Putamen (tissue), 1 donor: ENCODE measurements at places on chromosomes 3 and 15.

DNA sequence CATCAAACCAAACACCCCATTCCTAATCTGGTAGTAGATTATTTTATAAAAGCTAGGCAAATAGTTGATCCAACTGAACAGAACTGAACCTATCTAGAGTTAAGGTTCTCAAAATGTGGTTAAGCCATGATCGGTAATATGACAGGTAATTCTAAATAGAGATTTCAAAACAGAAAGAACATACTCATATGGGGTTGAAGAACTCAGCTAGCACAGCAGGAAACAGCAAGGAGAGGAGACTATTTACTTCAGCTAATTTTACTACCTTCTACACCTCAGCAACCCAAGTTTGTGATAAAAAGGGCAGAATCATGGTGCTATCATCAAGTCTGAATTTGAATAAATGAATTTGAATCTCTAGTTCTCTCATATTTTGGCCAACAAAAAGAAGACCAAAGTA lies 11.8 kb downstream of the CD47 start:
- DNase-seq: no peak

DNA sequence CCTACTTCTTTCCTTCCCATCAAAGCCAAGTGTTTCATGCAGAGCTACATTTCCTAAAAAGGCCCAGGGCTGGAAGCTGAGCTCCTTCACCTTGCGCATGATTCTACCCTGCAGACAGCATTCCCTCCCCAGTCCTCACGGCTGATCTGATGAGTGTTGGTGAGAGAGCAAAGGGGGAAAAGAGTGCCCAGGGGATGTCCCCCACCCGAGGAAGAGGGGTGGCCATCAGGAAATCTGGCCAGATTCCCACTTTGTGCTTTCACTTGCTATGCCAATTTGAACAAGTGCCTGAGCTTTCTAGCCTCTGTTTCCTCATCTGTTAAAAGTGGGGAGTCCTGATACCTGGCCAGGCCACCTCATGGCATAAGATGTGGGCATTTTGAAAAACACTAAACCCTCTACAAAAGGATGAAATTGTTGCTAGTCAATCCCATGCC lies 231.0 kb upstream of the TLE3 start:
- no peak for DNase-seq

GRCh38 chr15:93052090-93052879 lies 36.7 kb downstream of the RGMA start:
- no peak for DNase-seq

DNA sequence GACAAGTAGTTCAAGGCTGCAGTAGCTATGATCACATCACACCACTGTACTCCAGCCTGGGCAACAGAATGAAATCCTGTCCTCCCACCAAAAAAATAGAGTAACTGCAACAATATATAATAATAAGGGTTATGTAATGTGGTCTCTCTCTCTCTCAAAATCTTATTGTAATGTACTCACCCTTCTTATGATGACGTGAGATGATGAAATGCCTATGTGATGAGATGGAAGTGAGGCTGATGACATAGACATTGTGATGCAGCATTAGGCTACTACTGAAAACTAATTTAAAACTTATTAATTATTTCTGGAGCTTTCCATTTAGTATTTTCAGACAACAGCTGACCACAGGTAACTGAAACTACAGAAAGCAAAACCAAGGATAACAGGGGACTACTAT lies 27.4 kb downstream of the TASOR start:
- no peak for DNase-seq

DNA sequence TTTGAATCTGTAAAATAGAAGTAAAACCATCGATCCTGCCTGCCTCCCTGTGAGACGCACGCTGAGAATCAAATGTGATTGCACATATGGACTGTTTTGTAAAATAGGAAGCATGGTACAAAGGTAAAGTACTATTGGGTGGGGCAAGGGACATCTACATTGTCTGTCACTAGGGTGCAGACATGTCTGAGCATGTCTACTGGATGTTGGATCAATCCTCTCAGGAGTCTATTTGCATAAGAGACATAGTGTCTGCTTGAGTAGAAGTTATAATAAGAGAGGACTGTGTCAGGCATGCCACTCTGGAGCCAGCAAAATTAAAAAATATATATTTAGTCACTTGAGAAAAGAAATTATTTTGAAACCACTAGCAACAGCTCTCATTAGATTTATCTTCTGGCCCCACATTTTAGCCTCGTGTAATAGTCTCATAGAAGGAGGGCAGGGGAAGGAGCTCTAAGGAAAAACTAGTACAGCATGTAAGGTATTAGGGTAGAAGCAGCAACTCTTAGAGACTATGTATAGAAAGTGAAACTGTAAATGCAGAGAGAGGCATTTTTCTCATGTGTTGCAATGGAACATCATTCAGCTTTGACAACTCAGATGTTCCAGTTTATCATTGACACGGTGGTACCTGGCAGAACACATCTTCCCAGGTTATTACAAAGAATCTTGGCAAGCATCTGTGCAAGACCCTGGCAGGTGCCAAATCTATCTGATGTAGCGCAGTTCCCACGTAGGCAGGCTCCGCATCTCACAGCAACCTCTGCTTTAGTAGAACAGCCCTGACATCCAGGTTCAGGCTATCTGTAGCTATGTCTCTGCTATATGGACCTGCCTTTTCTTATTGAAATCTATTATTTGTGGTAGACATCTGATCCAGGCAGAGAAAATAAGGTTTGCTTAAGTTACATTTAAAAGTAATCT lies 85.2 kb upstream of the CHL1 start:
- DNase-seq: no peak

DNA sequence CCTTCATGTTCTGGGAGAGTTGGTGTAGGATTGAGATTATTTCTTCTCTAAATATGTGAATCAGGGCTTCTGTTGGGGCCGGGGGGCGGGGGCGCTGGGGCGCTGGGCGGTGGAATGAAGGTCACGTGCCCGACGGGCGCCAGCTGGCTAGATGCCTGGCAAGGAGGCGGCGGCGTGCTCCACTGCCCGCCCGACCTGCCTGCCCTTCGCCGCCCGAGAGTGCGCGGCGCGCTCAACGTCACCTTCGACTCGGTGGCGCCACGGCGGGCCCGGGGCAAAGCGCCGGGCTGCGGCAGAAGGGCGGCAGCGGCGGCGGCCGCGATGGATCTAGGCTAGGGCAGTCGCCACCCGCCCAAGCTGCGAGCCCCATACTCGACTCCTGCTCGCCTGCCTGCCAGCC lies 47.0 kb upstream of the LHFPL4 start:
- DNase-seq: no peak
